ENCODE measurements at places on chromosomes 3 and 15.

DNA sequence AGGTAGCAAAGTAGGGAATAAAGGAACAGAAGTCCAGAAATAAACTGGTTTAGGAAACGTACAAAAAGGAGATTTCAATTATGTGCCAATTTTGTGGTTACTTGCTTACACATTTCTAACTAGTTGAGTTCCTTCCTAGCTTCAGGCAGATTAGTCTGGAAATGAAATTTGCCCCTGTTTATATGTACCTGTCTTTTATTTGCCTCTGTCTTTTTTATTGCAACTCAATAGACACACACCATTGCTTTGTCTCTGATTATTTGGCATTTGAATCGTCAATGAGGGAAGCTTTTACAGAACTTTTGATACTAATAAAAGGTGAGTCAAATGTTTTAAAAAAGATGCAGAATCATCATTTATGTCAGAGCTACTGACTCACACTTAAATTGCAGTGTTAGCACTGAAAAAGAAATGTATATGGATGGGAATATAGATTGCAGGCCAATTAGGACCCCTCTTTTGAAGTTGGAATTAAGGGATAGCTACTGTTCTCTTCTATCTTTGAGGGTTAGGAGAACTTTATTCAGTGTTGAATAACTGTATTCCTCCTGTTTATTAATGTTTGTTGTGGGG lies 60.5 kb downstream of the TRAK1 start:
- no peak for DNase-seq

DNA sequence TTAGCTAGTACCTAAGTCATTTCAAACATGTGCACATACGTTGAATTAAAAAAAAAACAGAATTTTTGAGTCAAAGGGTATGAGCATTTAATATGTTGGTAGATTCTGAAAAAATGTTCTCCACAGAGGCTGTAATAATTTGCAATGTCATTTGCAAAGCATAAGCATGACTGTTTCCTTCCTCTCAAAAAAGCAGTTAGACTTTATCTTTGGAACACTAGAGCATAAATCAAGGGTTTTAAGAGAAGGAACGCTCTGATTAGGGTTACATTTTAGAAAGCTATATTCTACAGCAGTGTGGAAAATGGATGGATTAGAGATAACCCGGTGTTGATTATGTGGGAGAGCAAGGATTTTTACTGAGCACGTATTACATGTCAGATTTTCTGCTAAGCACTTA lies 193.7 kb downstream of the WDR72 start:
- DNase-seq: no peak

DNA sequence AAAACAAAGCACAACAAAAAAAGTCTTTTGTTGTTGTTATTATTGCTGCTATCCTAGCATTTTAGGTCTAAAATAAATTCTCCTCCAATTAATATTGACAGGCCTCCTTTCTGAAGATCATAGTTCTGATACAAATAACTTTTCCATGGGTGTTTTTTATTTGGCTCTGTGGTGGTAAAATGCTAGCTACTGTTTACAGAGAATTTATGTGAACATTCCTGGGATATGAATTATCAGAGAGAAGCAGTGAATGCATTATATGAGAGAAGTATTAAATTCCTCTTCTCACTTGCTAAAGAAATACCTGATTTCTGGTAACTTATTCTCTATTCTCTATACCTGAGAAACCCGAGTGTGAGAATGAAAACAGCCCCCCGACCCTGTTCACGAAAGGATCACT lies 57.5 kb upstream of the TMCO5A start:
- no peak for DNase-seq

GRCh38 chr15:34890424-34890823 lies 79.1 kb downstream of the AQR start:
- DNase-seq: peak; percentile 9

DNA sequence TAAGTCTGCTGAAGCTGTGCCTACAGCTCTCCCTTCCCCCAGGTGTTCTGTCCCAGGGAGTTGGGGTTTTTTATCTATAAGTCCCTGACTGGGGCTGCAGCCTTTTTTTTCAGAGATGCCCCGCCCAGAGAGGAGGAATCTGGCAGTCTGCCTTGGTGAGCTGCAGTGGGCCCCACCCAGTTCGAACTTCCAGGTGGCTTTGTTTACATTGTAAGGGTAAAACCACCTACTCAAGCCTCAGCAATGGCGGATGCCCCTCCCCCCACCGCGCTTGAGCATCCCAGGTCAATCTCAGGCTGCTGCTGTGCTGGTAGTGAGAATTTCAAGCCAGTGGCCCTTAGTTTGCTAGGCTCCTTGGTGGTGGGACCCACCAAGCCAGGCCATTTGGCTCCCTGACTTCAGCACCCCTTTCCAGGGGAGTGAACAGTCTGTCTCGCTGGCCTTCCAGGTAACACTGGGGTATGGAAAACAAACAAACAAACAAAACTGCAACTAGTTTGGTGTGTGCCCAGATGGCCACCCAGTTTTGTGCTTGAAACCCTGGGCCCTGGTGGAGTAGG lies 189.4 kb downstream of the MFSD1 start:
- no peak for DNase-seq

GRCh38 chr3:115852278-115852677 lies 229.0 kb downstream of the GAP43 start:
- DNase-seq: no peak

DNA sequence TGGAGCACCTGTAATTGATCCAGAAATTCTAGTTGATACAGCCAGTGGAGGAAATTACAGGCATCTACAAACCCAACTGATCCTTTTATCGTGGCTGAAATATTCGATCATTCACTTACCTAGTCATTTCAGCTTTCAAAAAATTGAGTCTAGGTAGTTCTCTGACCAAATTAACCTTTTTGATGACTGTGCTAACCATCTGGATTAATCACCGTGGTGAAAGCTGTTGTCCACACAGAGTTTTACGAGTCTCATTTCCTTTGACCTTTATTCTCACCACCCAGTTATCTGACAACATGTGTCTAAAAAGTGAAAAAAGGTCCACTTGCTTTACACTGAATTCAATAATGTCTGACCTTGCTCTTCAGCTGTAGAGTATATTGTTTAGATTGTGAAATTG lies 354.3 kb downstream of the AGBL1 start:
- no peak for DNase-seq

- DNase-seq: no peak
These were observed 49.8 kb downstream of the DCLK3 start for GRCh38 chr3:36714343-36715086.

DNA sequence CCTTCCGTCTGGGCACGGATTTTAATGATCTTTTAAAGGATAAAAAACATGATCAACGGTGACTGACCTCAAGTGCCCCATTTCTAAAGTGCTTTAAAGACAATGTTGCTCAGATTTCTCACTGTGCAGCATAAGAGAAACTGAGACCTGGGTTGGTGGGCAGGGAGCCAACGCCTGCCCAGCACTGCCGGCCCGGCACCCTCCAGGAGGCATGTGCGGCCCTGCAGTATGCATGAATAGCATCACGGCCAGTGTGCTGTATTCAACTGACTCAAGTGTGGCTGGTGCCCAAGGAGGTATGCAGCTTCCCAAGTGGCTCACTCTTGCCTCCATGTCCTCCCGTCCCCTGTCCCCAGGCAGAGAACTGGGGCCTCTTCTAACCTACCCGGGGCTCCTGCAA lies 30.3 kb downstream of the SEC61A1 start:
- no peak for DNase-seq

- no peak for DNase-seq
These were observed 481.7 kb downstream of the ZPLD1 start for GRCh38 chr3:102916532-102916931.

DNA sequence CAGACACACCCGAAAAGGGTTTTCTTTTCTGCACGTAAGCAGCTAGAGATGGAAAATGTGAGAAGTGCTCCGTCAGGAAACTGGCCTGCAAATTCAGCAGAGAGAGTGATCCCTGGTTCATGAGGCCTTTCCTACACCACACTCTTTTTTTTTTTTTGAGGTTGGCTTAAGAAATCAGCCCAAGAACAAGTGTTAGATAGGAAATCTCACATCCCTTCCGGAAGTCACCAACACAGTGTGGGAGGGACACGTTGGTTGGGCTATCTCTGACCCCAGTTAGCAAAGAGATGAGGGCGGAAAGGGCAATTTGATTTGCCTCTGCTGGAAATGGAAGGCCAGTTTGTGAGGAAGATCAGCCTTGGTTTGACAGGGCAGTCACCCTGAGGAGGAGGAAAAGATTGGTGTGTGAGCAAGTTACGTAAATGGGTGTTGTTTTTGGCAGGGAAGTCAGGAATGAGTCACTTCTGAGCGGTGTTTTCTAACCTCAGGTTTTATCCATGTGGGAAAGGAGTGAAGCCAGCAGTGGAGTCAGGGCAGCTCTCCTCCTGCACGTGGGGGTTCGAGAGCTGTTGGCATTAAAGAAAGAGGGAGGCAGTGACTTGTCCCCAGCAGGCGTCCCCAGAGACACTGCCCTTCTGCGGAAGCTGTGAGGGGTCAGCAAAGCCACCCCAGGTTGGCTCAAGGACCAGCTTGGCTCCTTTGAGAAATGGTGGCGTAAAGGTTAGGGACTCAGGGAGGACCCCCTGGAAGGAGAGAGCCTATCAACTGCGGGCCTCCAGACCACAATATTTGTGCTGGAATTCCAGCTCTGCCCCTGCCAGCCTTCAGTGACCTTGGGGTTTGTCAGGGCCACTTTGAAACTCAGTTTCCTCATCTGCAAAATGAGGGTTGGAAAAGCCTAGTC lies 237.6 kb upstream of the BHLHE40 start:
- DNase-seq: peak; percentile 81

DNA sequence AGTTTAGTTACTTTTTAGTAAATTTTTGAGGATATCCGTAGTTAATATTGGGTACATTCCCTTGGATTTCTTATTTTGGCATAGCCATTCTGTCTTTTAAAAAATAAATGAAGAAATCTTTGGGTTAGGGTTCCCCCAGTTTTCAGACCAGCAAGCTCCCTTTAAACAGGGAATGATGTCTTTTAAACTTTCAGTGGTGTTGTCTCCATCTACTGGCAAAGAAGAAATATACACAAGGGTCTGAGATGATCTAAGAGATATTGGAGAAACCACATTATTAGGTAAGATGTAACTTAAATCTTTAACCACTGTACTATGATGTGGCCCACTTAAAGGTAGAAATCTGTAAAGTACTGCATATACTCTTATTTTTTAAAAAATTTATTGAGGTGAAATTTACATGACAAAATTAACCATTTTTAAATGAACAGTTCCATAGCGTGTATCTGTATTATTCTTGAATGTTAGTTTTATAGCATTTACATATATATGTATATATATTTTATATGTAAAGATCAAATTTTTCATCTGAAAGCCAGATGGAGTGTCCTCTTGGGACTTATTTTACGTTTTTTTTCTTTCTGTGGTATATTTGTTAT lies 35.1 kb upstream of the EIF3J start:
- DNase-seq: peak; percentile 36

DNA sequence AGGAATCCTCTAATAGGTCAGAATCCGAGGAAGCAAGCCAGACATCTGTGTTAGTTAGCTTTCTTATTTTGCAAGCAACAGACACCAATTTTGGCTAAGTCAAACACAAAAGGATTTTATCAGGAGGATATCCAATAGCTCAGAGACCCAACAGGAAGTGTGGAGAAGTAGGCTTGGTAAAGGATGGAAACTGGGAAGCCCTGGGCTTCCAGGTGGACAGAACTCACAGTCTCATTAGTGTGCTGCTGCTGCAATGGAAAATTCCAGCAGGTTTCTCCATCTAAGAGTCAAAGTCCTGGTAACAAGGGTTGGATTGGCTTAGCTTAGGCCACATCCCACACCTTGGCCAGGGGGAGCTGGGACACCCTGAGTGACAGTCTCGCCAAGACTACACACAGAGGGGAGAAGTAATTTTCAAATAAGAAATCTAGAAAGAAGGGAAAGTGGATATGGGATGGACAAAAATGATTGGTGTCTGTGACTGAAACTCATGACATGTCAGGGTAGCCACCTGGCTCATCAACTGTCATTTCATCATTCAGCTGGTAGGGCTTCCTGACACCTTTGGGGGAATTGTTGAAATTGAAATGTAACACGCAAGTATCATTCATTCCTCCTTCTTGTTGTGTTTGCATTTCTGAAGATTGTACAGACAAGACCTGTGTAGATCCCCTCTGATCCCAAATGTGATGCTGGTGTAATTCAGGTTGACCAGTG lies 158.6 kb downstream of the THSD4 start:
- no peak for DNase-seq

DNA sequence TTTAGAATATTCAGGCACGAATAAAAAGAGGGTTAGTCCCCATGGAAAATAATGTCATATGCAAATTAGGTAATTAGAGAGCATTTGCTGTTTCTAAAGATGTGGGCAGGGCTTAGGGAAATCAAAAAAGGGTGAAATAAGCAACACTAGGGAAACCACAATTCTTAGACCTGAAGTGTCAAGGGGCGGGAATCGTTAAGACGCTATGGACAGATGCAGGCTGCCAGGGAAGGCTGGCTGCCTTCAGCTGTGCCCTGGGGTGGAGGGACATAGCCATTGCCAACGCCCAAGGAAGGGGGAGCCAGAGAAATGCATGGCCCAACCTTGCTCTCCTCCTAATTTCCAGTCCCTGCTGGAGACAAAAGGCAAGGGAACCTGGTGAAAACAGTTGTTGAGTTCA lies 141.7 kb upstream of the PROK2 start:
- no peak for DNase-seq

- no peak for DNase-seq
These were observed 182.4 kb downstream of the SHQ1 start for GRCh38 chr3:72665701-72666446.

- DNase-seq: peak; percentile 37
These were observed 340.2 kb upstream of the CBLB start for GRCh38 chr3:106208967-106209366.

GRCh38 chr15:40239693-40240618 lies 1.1 kb downstream of the PAK6 start:
- DNase-seq: no peak

DNA sequence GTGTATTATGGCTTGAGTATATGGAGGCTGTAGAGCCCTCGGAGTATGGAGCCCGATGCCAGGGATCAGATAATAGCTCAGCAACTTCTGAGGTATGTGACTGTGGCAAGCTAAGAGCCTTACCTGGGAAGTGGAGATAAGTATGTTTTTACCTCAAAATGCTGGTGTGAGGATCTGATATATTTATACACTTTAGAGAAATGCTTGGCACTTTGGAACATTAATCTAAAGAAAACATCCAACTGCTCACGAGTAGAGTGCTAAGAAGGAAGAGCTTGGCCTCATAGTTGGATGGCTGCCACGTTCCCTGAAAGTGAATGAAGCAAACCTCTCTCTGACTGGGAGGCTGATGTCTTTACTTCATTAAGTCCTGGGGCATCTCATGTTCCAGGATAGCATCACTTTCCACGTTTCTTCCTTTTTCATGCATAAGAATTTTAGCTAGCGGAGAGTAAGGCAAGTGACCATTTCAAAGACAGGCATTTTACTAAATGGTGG lies 58.9 kb upstream of the GOLGA8J start:
- DNase-seq: peak; percentile 35
